GM12892 (cell line): ENCODE measurements at places on chromosomes 5 and 9.
A peak's percentile ranks its signal among the peaks of the same experiment; 100 is the strongest.

DNA sequence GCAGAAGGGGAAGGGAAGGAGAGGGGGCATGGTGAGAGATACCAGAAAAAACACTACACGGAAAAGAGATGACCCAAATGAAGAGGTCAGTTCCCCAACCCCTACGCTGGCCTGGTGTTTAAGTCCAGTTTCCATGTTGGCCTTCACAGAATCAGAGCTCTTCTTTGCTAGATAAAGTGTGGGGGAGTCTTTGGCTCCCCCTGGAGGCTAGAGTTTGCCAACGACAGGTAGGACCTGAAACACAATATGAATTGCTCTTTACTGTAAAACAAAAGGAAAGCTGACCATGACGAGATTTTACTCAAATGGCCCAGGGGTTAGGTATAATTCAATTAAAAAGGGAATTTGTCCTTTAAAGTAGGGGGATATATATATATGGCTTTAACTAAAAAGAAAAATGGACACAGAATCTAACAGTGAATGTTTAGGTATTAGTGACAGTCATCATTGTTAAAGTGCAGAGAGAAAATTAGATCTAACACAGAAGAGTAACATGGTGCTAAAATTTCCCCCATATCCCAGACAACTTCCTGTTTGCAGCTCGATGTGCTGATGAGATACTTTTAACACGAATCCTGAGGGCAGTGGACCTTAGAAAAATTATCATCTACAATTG is 92.0 kb downstream of the SV2C start:
- DNase-seq = peak; percentile 46

DNA sequence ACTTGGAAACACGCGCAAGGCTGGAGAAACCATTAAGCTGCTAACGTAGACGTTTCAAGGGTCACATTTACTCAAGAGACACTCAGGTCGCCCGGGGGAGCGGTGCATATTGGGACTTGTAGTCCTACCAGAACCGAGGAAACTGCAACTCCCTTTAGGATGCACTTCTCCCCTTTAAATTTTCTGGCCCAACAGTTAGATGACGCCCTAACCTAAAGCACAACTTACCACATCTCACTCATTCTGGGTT is 384 bp upstream of the DMXL1 start:
- peak; percentile 14 for DNase-seq

- DNase-seq = no peak
These were observed 19.6 kb downstream of the FBXO38 start for GRCh38 chr5:148403344-148403743.

GRCh38 chr5:68834491-68834981 is 259.3 kb upstream of the SLC30A5 start:
- no peak for DNase-seq

DNA sequence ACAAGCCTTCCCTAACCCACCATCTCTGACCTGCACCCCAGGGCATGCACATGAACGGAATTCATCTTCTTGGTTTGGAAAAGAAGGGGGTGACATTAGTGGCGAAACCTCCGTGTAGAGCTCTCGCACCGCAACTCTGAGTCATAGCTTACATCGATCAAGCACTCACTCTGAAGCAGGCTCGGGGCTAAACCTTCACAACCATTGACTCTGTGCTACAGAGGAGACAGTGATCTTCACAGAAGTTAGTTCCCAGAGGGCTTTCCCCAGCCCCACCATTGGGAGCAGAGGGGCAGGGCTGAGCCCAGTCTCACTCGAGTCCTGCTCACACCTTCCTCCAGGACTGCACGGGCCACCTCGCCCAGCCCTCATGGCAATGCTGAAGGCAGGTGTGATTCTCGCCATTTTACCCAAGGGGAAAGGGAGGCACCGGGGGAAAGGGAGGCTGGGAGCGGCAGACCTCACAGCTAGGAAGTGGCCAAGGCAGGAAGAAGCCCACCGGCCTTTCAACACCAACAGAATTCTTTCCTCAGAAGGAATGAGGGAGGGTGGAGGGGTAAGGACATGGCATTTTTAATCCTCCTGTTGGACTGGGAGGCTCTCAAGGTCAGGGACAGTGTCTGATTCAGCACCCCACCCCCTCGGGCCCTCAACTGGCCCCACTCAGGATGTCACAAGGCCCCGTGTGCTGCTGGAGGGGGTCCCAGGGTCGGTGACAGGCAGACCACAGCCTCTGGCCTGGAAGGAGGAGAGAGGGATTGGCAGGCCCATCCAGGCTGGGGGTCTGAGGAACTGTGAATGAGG is 25.9 kb upstream of the IL17B start:
- DNase-seq = no peak

DNA sequence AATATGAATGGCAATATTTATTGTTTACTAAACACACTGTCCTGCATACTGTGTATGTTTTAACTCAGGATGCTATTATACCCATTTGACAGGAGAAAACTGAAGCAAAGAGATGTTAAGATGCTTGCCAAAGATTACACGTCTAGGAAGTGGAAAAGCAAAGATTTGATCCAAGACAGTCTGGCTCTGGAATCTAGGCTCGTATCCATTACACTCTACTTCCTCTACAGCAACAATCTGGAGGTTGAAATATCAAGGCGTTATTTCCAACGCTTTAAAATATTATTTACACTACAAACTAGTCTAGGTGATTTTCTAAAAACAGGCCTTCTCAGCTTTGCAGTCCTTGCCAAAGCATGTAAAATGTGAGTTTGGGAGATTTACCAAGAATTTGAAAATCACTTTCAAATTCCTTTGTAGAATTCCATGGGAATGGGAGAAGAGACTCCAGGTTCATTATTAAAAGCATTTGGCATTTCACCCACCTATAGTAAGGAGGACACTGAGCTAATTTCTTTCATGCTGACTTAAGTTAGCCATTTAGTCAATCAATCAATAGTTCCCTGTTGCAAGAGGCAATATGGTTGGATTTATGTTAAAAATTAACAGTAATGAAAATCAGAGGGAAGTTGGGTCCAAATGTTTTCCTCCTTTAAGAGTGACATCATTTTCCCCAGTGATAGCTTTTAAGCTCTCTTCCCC is 356.3 kb upstream of the SMARCA2 start:
- DNase-seq = no peak

DNA sequence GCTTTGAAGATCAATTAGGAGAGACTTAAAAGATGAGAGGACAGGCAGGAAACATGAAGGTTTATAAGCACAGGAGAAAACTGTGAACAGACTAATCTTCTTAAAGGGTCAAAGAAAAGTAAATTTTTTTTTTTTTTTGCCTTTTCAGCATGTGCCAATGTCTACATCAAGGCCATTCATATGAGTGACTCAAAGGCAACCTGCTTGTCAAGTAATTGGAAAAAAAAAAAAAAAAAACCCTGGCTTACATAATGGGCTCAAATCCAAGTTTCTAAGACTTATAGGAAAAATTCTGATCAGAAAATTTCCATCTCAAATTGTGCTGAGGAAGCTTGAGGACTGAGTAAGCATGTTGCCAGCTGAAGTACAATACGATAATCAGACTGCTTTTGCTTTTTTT is 15.9 kb downstream of the PPP2R2B start:
- DNase-seq = no peak

GRCh38 chr9:109264877-109265587 is 55.8 kb downstream of the EPB41L4B start:
- no peak for DNase-seq

GRCh38 chr9:6014670-6015270 is 654 bp downstream of the RANBP6 start:
- DNase-seq = no peak

GRCh38 chr9:96436063-96436455 is 13.9 kb upstream of the HABP4 start:
- no peak for DNase-seq
